ENCODE measurements at places on chromosomes 13 and 19. TPM values are rescaled to one million over a fixed set of nuclear protein-coding genes. Genes with fewer than 3 reads are reported as not detected.
A peak's percentile ranks its signal among the peaks of the same experiment; 100 is the strongest.

- H3K4me3 ChIP-seq = no peak overlapping the region
- no peak overlapping the region for H3K27ac ChIP-seq
- no peaks in the 10 kb centered on the region for H3K4me1 ChIP-seq
Measured at GRCh38 chr13:99392470-99393135, 85.4 kb upstream of the GPR183 start.

DNA sequence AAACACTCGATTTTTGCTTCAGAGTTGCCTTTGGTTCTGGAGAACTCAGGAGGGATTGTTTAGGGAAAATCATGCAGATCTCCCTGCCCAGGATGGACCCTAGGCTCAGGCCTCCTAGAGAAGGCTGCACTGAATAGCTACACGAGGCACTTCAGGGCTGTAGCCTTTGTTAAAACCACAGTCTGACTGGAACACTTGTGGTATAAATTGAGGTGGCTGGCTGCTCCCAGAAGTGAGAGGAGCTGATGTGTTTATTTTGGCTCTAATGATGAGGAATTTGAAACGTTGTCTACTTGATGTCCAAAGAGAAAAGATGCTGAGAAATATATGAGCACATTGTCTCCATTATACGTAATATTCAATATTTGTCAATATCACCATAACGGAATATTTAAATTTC, 762.1 kb upstream of the ARGLU1 start:
- H3K27me3 ChIP-seq = no peaks in the 10 kb centered on the region
- H3K4me1 ChIP-seq = no peaks in the 10 kb centered on the region
- no peaks in the 10 kb centered on the region for H3K36me3 ChIP-seq

DNA sequence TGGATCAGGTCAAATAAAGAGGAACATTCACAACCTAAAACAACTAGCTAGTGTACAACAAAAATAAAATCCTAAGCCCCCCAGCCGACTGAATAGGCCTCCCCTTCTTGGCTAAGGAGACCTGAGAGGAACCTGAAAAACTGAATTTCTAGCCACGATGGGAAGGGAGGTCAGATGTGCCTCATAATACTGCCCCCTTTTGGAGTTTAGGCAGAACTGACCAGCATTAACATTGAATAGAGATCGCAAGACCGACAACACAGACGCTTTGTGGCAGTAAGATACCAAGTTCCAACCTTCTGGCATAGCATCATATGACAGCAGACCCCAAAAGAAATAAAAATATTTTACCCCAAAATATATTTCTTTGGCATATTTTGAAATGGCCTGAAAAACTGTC, 15.9 kb downstream of the CBY2 start:
- no peak overlapping the region for H3K27ac ChIP-seq
- no peaks in the 10 kb centered on the region for H3K4me1 ChIP-seq
- DNase-seq = peak; percentile 23
- H3K4me3 ChIP-seq = no peak overlapping the region

- no peaks in the 10 kb centered on the region for H3K36me3 ChIP-seq
- H3K4me1 ChIP-seq = no peaks in the 10 kb centered on the region
- H3K4me3 ChIP-seq = no peak overlapping the region
- H3K27me3 ChIP-seq = peaks cover 5% of the 10 kb centered on the region
- no peak for DNase-seq
Measured at GRCh38 chr19:51663650-51664049, 17.0 kb upstream of the SIGLEC14 start.

GRCh38 chr13:113077566-113077952, 28.0 kb upstream of the F7 start:
- no peaks in the 10 kb centered on the region for H3K27me3 ChIP-seq
- no peak overlapping the region for H3K27ac ChIP-seq
- H3K36me3 ChIP-seq = peaks cover 33% of the 10 kb centered on the region
- no peak overlapping the region for H3K4me3 ChIP-seq
- no peak for DNase-seq

The NLRP4 gene
- polyA plus RNA-seq = not detected

The ZNF555 gene
- polyA plus RNA-seq = 2.1 TPM

The ZNF607 gene
- polyA plus RNA-seq = 1.4 TPM

The TNNT1 gene
- 5.2 TPM for polyA plus RNA-seq

The PALM gene
- polyA plus RNA-seq = 16.2 TPM

The CYP2A6 gene
- polyA plus RNA-seq = 0.45 TPM

Measured in lung (tissue), 17 donors.